Skin of body (tissue), 3 donors: ENCODE measurements at places on chromosomes 13 and 19.

- no peak for DNase-seq
These were observed 451.5 kb upstream of the MIR17HG start for GRCh38 chr13:90896002-90896401.

DNA sequence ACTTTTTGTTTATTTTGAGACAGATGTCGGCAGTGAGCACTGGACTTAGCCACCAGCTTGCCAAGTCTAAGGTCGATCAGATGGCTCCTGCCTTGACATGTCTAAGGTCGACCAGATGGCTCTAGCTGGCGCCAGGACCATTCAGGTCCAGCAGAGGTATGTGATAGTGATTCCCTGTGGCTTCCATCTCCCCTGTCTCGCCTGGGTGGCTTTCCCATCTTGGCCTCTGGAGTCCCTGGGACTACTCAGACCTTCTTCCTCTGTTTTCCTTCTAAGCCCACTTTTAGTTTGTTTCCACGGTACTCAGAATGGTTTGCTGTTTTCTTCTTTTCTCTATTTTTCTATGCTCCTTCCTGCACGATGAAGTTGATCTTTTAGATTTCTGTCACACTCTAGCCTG lies 1435.7 kb downstream of the UQCRFS1 start:
- no peak for DNase-seq

GRCh38 chr19:44782729-44783128 lies 5.0 kb downstream of the CBLC start:
- DNase-seq = no peak

DNA sequence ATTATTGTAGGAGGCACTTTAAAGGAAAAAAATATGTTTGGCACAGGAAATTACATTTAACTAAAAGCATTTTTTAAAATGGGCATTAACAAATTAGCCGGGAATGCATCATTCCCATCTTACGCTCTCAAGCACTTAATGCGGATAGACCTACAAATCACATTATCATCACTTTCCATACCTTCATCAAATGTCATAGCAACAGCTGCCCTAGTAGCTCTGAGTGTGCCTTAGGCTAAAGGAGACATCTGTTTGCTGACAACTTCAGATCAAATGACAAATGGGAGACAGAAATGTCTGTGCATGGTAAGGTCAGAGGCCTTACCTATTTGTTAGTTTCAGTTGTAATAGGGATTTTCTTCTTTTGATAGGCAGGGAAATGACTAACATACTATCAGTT lies 773.2 kb upstream of the SLC10A2 start:
- no peak for DNase-seq

DNA sequence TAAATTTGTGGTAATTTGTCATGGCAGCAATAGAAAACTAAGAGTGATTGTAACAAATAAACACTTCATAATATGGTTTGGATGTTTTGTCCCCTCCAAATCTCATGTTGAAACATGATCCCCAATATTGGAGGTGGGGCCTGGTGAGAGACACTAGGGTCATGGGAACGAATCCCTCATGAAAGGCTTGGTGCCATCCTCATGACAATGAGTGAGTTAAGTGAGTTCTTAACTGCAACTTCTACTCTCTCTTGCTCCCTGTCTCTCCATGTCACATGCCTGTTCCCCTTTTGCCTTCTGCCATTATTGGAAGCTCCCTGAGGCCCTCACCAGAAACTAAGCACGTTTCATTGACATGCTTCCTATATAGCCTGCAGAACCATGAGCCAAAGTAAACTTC lies 1233.2 kb downstream of the OLFM4 start:
- DNase-seq = no peak

DNA sequence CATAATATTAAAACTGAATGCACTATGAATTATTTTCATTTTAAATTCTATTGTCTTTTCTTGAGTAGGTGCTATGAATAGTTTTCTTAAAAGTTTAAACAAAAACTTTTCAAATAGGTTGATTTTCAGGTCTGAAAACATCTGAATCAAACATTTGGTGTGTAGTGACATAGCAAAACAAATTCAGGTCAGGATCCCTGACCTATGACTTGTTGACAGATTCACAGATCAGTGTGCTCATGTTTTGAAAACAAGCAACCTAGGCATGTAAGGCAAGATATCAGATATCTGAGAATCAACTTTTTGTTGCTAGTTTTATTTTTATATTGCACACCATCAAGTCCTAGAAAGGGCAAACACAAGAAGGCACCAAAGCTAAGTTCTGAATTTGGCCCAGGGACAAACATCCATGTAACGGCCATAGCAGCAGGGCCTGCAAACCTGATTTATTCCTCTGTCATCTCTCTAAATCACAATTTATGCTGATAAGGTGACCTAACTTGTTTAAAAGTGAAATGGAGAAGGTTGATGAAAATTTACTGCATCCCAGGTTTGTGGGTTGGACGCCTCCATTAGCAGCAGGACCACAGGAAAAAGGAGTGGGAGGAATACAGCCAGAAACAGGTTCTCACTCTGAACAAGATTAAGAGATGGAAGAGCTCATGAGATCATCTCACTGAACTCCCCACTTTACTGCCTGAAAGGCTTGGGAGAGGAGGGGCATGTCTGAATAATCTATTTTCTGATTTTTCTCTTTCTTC lies 337.7 kb downstream of the KCNRG start:
- DNase-seq = no peak

DNA sequence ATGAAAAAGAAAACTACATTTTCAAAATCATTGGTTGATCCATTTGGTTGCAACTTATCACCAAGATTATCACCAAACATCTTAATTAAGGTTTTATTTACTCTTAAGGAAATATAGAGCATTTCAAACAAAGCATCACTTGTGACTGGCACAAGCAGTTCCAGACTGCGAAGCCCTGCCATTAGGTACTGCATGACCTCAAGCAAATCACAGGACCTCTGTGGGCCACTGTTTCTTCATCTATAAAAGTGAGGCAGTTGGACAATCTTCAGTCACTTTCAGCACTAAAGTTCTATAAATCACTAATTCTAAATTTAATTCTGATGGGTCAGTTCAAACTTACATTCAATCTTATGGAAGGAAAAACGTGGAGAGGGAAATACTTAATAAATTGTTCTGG lies 2.0 kb downstream of the ELF1 start:
- DNase-seq = no peak

DNA sequence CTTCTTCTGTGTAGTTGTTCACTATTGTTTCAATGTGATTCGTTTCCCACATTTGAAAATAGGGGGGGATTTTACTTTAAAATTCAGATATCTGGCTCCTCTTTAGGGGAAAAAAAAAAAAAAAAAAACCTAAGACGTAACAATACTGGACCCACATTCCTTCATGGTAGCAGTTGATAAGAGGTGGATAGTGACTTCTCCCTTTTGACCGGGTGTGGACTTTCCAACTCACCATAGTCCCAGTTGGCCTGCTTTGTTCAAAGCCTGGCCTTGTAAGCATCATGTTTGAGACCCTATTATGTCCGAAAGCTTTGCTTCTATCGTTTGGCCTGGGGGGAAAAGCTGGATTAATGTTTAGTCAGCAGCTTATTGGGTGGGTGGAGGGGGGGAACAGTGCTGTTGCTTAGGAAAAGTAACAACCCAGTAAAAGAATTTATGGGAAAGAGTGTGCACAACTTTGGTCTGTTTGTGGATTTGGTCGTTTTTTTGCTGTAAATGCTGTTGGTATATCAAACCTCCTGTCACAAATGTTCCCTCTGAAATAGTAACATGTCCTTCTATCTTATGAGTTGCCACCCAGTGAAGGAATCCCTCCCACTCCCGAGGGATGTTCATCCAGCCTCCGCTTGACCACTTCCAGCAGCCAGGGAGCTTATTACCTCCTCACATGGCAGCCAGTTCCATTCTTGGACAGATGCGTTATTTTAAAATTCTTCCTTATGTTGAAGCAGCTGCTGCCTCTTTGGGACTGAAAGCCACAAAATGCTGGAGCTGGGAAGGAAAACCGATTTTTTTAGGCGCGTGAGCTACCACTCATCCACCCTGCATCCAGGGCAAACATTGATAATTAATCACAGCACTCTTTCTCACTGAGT lies 10.4 kb downstream of the SAMD4B start:
- peak; percentile 48 for DNase-seq

GRCh38 chr13:77429320-77430142 lies 102.6 kb upstream of the MYCBP2 start:
- DNase-seq = no peak

DNA sequence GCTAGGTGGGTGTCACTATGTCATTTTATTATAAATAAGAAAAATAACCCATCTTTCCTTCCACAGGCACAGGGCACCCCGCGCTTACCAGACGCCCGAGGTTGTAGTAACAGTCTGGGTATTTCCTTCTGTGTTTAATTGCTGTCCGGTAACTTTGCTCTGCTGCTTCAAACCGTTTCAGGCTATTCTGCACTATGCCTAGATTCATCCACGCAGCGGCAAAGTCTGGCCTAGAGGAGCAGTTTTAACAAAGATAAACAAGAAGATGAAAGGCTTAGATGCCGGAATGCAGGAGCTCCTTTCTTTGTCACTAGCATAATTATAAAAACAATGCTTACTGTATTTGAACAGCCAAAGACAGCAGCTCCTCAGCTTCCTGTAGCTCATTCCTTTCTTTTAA lies 36.9 kb upstream of the GGACT start:
- no peak for DNase-seq

- no peak for DNase-seq
These were observed 22.2 kb downstream of the PCID2 start for GRCh38 chr13:113186061-113186900.

- DNase-seq = peak; percentile 7
These were observed 3.5 kb upstream of the SLC1A5 start for GRCh38 chr19:46791944-46792343.

DNA sequence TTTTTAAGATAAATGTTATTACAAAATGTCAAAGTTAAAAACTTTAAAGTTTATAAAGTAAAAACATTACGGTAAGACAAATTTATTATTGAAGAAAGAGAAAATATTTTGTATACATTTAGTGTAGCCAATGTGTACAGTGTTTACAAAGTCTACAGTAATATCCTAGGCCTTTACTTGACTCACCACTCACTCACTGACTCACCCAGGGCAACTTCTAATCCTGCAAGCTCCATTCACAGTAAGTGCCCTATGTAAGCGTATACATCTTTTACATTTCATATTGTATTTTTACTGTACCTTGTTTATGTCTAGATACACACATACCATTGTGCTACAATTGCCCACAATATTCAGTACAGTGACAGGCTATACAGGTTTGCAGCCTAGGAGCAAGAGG lies 448.2 kb downstream of the KCTD12 start:
- no peak for DNase-seq

DNA sequence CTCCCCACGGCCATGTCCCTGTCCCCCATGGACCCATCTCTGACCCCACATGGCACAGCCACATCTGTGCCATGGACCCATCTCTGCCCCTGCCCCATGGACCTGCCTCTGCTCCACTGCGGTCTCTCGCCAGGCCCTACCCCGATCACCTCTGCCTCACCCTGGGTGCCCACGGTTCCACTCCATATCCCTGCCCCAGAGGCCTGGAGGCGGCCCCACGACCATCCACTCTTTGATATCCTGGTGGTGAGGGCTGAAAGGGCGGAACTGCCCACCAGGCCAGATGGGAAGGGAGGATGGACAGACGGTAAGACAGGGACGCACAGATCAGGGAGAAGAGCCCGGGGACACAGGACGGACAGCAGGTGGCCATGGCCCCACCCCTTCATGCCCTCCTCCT lies 327 bp downstream of the PTGER1 start:
- no peak for DNase-seq

DNA sequence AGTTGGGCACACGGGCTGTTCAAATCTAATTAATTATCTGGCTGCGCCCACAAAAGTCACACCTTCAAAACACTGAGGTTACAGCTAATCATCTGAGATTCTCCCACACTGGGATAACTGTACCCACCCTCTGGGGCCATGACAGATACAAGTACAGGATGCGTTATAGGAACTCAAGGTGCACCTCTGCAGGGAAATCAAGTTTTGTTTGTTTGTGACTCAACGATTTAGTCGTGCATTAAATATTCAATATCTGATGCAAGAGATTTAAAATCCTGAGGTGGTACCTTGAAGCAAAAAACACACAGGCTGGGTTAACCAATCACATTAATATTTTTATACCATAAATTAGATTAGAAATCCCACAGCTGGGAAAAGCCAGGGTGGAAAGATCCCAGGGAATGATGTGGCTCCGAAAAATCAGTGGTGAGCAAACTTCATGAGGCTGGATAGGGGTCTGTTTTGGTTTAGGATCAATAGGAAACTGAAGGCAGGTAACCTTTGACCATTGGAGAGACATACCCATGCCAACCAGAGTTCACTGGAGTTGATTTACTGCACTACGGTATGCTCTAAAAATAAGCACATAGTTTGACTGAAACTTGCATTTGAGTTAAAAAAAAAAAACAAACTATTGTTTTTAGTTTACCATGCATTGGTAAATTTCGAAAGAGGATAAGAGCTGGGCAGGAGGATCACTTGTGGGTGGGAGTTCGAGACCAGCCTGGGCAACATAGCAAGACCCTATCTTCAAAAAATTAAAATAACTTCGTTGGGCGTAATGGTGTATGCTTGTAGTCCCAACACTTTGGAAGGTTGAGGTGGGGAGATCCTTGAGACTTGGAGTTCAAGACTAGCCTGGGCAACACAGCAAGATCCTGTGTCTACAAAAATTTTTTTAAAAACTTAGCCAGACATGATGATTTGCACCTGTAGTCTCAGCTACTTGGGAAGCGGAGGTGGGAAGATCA lies 23.9 kb upstream of the CEBPG start:
- no peak for DNase-seq

GRCh38 chr19:39362682-39363657 lies 20.7 kb downstream of the SAMD4B start:
- peak; percentile 81 for DNase-seq

- DNase-seq = peak; percentile 99
These were observed 98.2 kb downstream of the OLFM4 start for GRCh38 chr13:53126841-53127245.

DNA sequence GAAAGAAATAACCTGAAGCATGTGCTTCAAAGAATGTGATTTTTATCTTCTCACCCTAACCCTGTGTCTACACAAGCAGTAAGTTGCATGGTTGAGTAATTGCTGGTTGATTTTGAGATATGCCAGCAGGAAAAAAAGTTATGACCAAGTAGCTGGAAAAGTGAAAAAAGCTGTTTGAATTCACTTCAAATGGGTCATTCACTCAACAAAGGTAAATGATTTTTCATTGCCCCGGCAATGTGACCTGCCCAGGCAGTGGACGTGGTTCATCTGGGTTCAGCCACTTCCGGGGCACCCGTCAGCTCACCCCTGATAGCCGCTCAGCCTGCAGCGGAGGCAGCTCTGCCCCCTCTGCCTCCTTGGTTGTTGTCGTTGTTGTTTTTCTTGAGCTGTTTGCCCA lies 18.5 kb downstream of the TNFRSF19 start:
- DNase-seq = no peak
